Stimulated activated CD4-positive, alpha-beta T cell treated with anti-CD3 and anti-CD28 coated beads, Interleukin-1b, Interleukin-23, amount 100 ng/mL, for 1 hour (primary cell): ENCODE measurements at places on chromosomes 7 and 10.

GRCh38 chr10:97715259-97715874 is 1.8 kb downstream of the MARVELD1 start:
- no peak for DNase-seq

- DNase-seq: no peak
Observed at GRCh38 chr10:4046030-4046429, 261.0 kb upstream of the KLF6 start.

DNA sequence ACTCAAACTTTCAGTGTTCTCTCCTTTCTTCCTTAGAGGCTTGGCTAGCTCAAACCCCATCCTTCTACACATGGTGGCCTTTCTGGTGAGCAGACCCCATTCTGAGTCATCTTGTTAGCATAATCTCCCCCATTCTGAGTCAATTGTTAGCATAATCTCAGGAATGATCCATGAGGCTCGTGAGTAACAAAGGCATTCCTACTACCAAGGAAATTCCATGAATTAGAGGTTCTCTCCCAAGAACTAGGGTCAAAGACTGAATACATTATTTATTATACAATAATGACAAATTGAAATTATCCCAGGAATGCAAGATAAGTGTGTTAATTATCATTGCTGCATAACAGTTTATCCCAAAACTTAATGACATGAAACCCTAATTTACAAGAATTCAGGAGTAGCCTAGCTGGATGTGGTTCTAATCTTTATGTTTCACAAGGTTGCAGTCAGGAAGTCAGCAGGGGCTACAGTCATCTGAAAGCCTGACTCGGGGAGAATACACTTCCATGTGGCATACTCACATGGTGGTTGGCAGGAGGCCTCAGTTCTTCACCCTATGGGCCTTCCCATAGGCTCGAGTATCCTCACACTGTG is 100.2 kb downstream of the MMRN2 start:
- DNase-seq: no peak

DNA sequence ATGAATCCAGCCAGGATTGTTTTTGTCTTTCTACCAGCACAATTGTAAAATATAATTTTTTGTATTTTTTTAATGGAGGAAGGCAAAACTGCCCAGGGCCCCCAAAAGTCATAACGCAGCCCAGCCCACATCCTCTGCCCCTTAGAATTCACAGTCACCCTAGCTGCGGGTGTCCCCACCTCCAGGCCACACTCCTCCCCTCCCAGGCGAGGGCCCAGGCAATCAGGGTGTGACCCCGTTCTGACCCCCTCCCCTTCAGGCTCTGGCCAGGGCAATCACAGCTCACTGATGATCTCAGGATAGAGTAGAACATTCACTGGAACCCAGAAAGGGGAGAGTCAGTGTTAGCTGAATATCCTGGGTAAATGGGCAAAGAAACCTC is 92.0 kb upstream of the MACROH2A2 start:
- no peak for DNase-seq

- no peak for DNase-seq
Observed at GRCh38 chr10:90658791-90659190, 199.0 kb downstream of the HTR7 start.

GRCh38 chr10:124145109-124145870 is 51.9 kb upstream of the CHST15 start:
- DNase-seq: no peak

DNA sequence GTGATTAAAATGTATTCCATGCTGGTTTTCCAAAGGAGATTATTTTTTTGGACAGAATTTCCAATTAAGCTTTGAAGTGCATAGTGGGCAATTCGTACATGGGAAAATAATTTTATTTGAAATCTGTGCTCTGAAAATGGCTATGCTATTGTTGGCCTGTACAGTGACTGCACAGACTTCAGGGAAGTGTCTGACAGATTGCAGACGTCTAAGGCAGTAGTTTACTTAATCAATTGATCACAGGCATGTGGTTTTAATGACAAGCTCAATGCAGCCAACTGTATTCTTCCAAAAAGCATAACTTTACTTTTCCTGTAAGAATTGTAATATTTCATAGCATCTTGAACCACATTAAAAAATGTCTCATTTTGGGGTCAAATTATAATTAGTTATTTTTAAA is 102.0 kb downstream of the SEMA3C start:
- no peak for DNase-seq

GRCh38 chr7:128310499-128310898 is 33.2 kb downstream of the RBM28 start:
- no peak for DNase-seq

DNA sequence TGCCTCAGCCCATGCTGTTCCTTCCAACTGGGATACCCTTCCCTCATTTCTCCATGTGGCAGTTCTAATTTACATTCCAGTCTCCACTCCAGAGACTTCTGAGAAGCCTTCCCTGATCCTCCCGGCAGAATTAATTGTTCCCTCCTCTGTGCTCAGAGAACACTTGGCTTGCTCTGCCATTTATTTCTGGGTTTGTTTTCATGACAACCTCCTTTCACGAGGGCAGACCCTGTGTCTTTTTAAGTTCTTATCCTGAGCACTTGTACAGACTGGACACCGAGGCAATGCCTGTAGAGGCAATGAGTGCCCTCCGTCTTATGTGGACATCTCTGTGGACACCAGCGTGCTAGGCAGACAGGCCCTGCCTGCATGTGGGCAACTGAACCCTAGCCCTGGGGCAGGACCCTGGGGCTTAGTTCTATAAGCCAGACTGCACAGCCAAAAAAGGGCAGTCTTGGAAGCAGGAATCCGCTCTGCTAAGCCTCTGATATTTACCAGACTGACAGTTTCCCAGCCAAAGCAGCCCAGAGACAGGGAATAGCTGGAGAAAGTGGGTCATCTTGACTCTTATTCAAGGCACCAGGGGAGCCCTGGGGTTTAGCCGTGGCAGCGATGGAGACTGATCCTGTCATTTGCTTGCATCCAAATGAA is 474.0 kb downstream of the RPS24 start:
- DNase-seq: no peak

DNA sequence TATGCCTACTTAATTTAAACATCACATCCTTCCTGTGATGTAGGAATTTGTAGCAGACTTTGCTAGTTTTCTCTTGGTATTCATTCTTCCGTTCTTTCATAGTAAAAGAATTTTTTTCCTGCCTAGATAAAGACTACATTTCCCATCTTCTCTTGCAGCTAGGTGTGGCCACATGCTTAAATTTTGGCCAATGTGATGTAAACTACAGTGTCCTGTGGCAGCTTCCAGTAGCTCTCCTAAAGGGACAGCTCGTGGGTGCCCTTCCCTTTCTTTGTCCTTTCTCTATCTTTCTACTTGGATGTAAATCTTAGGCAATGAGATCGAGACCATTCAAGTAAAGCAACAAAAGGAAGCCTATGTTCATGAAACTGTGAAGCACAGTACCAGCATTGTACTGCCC is 58.6 kb downstream of the ASAH2B start:
- DNase-seq: no peak

DNA sequence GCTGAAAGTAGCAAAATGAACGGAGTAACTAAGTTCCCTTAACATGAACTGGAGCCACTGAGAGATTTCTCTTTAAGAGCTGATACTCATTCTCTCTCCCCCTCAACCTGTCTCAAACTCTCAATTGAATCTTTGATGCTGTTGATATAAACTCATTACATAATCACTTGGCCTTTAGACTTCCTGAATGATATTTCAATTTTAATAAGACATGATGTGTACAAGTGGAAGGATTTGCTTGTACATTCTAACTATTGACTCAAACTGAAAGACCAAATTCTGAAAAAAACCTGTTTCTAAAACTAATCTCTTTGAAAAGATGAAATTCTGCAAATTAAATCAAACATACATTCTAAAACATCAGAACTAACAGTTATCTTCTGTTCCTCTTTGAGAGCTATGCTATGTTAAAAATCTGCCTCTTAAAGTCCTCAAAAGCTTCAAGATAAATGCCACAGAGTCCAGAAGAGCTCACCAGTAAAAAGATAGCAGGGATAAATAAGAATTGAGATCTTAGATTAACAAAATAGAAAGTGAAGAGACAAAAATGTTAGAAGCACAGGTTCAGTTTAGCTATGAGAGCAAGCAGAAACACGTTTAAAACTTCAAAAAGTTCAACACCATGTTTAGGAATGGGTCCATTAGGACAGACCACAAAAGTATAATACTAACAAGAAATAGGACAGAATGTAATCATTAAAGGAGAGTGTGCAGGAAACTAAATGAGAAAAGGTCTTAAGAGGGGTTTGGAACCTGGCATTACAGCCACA is 46.1 kb downstream of the TNPO3 start:
- no peak for DNase-seq

GRCh38 chr7:131110297-131111080 is 217.2 kb upstream of the MKLN1 start:
- no peak for DNase-seq

DNA sequence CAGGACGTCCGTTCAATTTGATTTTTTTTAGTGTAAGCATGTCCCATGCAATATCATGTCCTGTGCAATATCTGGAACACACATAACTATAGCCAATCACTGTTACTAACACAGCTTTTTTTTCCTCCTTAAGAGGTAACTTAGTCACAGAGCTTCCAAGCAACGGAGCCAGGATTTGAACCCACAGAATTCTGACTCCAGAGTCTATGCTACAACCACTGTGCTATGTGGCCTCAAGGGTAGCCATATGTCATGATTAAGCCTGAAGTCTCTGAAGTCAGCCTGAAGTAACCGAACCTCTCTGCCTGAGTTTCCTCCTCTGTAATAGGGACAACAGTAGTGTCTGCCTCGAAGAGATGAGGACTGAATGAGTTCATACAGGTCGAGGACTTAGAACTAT is 42.2 kb upstream of the TCF7L2 start:
- DNase-seq: no peak

GRCh38 chr7:119270644-119271043 is 1002.3 kb upstream of the KCND2 start:
- DNase-seq: no peak

- DNase-seq: no peak
Observed at GRCh38 chr10:70034232-70034631, 18.4 kb upstream of the MACROH2A2 start.

GRCh38 chr10:107409522-107409921 is 245.0 kb upstream of the SORCS1 start:
- DNase-seq: no peak

DNA sequence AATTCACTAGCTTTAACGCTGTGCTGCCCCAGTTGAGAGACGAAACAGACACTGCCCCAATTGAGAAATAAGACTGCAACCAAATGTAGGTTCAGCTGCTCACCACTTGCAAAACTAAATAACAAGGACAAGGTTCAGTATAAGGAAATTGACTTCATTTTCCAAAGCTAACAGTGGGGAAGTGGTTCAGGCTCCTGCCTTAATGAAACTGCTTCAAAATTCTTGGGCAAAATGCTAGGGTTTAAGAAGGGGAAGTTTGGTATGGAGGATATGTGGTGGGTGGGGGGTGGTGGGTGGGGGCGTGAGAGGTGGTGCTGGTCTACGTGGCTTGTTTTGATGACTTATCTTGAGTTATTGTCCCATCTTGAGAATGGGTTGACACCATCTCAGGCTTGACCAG is 21.8 kb downstream of the MRPL32 start:
- no peak for DNase-seq

DNA sequence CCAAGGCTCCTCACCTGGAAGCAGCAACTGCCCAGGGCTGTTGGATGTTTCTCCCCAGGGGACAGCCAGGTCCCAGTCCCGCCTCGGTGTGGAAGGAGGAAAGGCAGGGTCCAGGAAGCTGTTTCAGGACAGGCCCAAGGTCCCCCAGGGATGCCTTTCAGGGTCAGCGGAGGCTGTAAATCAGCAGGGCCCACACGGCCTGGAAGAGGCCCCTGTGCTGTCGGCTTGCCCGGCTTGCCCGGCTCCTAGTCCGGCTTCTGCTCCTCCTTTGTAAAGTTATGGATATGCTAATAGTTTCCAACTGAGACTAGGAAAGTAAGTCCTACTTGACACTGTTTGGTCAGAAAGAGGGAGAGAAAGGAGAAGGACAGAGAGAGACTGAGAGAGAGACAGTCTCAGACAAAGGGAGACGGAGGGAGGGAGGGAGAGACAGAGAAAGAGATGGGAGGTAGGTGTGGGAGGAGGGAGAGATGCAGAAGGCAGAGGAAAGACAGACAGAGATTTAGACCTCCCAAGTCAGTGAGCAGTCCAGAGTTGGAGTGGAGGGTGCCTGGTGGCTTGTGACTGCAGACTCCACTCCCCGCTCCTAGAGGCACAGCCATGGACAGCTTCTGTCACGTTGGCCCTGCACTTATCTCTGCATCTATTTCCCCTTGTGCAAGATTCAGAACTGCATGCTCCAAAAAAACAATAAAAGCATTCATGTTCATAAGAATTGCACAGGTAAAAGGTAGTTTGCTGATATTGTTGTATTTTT is 10.5 kb downstream of the IKZF1 start:
- DNase-seq: no peak

DNA sequence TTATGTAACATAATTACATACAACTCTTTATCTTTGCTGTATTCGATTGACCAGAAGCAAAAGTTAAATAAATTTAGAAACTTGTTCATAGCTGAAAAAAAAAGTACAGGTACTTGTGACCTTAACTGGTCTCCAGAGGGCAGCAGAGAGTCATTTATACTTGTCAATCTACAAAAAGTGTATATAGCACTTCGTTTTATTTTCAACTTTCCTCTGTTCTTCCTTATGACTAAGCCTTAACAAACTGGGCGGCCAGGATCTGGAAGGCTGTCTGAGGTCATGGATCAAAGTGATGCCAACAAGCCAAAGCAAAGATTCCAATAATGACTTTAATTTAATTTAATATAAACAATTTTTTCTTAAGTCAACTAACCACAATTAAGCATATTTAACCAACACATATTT is 29.8 kb downstream of the C10orf67 start:
- peak; percentile 20 for DNase-seq

- DNase-seq: no peak
Observed at GRCh38 chr7:14960721-14961120, 58.2 kb upstream of the DGKB start.

- no peak for DNase-seq
Observed at GRCh38 chr10:11787374-11787773, 35.8 kb upstream of the PROSER2 start.

- DNase-seq: peak; percentile 30
Observed at GRCh38 chr10:11403116-11403515, 208.3 kb downstream of the USP6NL start.
